ENCODE measurements at places on chromosomes 4 and X.

GRCh38 chr4:108058685-108059440, 69.2 kb downstream of the HADH start:
- peak; percentile 84 for DNase-seq

DNA sequence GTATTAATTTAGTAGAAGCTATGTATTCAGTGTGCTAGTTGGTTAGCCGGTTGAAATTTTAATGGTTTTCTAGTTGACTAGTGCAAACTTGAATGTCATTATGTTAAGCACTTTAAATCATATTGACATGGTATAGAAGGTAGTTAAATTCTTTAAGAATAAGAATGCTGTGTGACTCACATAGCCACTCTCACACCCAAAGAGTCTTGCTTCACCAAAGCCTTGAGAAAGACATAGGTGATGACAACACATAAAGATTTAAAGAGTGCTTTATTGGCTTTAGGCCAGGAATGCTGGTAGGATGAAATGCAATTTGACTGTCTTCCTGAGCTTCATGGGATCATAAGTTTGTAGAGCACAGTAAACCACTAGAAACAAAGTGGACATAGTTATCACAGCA, 85.3 kb downstream of the DCAF8L2 start:
- peak; percentile 90 for DNase-seq

GRCh38 chr4:109319684-109320083, 17.2 kb upstream of the COL25A1 start:
- DNase-seq: no peak

DNA sequence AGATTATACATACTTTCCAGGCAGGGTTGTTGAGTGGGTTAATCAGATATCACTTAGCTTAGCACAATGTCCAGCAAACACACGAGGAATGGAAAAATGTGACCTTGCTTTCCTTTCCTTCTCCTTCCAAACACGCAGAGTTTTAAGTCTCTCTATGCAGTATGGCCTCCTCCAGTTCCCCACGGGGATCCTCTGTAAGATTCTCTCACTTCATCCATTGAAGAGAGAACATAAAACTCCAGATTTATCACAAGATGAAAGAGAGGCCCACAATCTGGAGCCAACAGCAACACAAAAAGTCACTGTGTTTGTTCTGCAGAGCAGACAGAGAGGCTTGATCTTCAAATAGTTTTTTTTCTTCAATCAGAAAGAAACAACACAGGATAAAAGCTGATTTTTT, 336.8 kb upstream of the CLNK start:
- no peak for DNase-seq

GRCh38 chrX:41273638-41274037, 60.3 kb upstream of the DDX3X start:
- DNase-seq: no peak

DNA sequence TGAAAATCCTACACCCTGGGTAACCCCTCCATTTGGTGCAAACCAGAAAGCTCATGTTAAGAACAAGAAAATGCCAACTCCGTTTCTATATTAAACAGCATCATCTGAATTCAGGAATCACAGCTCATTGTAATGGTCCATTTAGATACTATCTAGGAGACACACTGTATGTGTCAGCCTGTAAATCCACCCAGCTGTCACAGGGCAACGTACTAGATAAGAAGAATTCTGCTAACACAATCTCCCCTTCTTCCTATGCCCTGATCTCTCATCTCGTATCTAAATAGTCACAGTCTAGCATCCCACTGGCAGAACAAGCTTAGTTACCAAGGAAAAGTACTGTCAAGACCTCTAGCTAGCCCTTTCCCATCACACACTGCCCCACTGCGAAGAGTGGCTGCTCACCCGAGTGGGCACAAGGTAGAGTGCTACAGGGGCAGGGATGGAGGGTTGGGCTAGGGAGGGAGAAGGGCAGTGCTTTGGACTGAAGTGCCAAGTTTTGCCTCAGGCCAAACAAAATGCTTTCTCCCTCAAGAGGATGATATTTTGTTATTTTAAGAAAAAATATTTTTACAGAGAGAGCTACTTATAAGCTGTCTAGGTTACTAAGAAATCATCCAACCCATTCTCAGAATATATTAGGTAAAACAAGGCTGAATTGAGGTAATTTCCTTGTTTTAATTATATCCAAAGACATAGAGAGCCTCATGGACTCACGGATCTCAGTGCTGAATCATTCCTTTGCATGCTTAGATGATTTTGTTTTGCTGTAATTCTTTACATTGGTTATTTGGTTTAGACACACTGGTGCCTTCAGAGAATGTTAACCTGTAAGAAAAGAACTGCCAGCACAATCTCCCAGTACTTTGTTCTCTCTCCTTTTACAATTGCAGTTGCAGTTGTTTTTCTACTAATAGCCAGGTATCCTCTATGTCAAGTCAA, 196.6 kb downstream of the PRDM5 start:
- peak; percentile 8 for DNase-seq

DNA sequence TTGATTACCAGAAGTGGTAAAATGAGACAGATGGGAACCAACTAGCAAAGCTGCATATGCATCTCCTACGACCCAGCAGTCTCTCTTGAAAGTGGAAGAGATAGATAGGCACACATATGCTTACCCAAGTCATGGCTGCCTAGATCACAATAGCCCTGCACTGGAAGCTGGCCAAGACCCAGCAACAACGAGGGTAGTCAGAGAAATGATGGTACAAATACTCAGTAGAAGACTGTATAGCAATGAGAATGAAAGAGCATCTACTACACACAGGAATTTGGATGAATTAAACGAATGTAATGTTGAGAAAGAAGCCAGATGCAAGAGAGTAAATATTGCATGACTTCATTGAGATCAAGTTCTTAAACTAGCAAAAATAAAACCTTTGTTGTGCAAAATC, 100.3 kb upstream of the FAT1 start:
- DNase-seq: no peak

DNA sequence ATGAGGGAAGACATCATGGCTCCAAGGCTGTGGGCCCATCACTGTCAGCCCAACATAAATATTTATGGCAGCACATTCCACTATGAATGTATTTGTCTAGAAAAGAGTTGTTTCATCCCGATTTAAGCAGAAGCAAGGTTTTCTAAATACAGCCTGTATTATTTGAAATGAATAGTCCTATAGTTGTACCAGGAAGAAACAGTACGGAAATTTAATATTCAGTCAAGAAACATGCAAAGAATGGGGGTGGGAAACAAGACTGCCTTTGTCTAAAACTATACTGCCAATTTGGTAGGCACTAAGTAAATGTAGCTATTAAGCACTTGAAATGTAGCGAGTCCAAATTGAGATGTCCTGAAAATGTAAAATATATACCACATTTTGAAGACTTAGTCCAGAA, 69.1 kb downstream of the MOSPD2 start:
- DNase-seq: no peak

- DNase-seq: no peak
Observed at GRCh38 chr4:21893136-21893535, 55.4 kb downstream of the KCNIP4 start.

GRCh38 chrX:47380268-47380667, 9.9 kb downstream of the ZNF157 start:
- peak; percentile 64 for DNase-seq

DNA sequence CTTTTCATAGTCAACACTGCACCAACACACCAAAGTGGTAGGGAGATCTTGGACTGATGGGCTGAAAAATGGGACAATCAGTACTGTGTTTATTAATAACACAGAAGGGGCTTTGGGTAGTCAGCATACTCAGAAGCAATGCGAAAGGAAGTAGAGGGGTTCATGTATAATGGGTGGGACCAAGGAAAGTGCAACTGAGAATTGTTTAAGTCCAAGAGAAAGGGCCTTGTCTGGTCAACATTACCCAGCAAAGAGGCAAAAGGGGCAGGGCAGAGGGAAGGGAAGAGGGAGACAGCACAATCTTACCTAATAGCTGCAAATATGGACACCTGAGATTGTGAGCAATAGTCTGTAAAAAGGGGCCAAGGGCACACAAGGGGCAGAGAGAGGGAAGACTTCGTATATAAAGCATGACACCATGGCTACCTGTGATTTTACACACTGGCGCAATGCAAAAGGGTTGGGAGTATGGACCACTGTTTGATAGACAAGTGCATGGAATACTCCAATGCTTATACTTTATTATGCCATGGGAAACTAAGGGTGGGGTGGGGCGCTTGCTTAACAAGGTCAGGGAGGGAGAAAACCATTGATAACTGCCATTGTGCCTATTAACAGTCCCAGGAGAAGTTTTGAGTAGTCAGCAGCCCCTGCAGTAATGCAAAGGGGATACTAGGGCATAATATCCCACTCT, 279.7 kb downstream of the CHIC1 start:
- DNase-seq: no peak

- DNase-seq: no peak
Observed at GRCh38 chr4:3740256-3740655, 25.9 kb upstream of the ADRA2C start.

GRCh38 chrX:26783512-26784225, 567.7 kb downstream of the MAGEB5 start:
- peak; percentile 33 for DNase-seq

DNA sequence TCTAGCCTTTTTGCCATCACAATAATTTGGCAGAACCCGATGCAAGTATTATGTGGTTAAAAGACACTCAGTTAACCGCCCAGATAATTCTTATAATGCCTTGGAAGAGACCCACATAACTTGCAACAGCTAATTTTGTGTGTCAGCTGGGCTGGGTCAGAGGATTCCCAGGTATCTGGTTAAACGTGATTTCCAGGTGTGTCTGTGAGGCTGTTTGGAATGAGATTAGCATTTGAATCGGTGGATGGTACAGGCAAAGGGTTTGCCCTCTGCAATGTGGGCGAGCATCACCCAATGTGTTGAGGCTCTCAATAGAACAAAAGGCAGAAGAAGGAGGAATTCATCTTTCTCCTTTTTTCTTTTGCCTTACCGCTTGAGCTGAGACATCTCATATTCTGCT, 314.2 kb upstream of the PUDP start:
- peak; percentile 15 for DNase-seq

- DNase-seq: peak; percentile 17
Observed at GRCh38 chrX:30568136-30568535, 9.4 kb downstream of the TASL start.

DNA sequence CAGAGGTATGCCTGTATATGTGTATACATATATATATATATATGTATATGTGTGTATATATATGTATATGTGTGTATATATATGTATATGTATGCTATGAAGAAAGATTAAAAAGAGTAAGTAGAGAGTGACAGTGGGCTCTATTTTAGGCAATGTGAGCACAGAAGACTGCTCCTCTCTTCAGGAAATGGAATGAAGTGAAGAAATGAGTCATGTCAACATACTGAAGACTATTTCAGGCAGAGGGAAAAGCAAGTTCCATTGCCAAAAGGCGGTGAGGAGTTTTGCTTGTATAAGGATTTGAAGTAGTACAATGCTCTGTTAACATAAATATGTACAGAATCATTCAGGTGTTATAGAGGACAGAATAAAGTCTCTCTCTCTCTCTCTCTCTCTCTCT, 773.2 kb upstream of the FTHL17 start:
- DNase-seq: peak; percentile 0

DNA sequence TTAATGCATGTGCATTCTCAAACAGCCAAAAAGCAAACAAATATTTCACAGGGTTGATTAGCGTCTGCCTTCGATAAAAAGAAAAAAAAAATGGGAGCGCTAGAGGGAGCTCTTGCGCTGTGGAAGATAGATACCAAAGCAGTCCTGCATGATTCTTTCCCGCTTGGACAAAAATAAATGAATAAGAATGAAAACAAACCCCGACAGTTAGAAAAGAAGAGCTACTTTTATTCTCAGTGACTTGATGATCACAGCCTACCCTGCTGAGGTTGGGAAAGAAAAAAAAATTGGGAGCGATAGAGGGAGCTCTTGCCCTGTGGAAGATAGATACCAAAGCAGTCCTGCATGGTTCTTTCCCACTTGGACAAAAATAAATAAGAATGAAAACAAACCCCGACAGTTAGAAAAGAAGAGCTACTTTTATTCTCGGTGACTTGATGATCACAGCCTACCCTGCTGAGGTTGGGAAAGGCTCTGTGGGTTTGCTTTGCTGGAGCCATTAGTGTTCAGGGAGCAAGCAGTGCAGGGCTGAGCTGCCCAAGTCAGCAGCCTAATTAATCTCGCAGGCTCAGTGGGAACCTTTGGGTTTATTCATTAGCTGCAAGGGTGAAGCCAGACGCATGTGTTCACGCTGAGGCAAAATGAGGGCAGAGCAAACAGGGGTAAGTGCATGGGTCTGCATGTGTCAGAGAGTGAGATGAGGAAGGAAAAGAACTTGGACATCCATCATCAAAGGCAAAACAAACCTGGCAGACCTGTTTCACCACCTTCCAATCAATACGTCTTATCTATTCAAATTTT, 249.3 kb upstream of the PRKX start:
- peak; percentile 16 for DNase-seq

- DNase-seq: no peak
Observed at GRCh38 chrX:68994891-68995255, 166.1 kb downstream of the EFNB1 start.

DNA sequence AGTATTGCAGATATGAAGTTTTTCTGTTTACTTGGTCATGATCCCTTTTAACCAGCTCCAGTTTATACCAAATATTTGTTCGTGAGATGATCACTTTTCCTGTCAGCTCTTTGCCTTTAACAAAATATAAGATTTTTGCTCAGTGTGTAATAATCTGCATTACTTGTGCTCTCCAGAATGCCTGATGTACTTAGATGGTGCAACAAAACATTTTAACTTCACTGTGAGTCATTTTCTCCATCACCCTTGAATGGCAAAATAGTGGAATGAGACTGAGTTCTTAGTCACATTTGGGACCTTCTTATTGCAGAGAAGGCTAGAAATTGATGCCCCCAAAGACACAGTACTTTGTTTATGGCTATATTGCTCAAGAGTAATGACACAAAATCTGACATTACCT, 252.0 kb downstream of the FRMPD4 start:
- DNase-seq: peak; percentile 4

DNA sequence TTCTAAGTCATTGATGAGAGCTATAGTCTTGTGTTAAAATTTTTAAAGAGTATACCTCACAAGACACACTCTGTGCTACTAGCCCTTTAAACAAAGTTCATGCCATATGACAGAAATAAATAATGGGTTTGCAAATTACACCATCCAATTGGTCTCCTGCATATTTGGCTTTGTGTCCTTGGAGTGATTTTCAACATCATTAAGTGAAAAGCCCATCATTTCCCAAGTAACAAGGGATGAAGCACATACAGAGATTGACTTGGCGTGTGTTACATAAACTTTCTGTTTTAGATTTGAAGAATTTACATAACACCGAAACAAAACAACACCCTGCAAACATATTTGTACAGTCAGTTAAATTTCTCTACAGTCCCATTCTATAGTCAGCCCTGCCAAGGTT, 216.9 kb upstream of the NEIL3 start:
- DNase-seq: no peak

DNA sequence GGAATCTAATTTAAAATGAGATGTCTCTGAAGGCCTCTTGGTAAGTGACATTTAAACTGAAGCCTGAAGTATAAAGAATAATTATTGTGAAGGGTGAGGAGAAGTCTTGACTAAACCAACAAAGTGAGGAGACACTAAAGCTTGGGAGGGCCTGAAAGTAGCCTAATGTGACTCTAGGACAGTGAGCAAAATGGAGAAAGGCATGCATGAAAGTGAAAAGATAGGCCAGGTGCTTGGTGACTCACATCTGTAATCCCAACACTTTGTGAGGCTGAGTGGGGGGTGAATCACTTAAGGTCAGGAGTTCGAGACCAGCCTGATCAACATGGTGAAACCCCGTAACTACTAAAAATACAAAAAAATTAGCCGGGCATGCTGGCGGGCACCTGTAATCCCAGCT, 46.9 kb upstream of the SMARCAD1 start:
- peak; percentile 24 for DNase-seq

- DNase-seq: no peak
Observed at GRCh38 chr4:143374771-143375170, 38.1 kb downstream of the GAB1 start.

Measured in epithelial cell of esophagus (primary cell).